ENCODE measurements at places on chromosomes 3 and 15.

- H3K36me3 ChIP-seq = no peaks in the 10 kb centered on the region
- H3K4me3 ChIP-seq = peak overlapping the region; percentile 21
These were observed 14.8 kb downstream of the MYL3 start for GRCh38 chr3:46848271-46849044.

DNA sequence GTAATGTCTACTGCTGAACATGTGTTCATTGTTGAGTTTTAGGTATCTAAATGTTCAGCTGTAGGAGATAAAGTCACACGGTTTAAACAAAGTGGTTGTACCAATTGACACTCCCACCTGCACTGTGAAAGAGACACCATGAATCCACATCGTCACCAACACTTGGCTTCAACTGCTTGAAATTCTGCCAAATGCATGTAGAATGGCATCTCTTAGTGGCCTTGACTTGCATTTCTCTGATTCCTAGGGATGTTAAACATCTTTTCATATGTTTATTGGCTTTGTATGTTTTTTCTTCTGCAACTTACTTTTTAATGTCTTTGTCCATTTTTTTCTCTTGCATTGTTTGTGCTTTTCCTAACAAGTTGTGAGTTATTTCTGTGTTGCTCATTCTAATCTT is 43.4 kb downstream of the RPLP1 start:
- H3K27ac ChIP-seq = no peak overlapping the region
- no peak for DNase-seq
- H3K4me3 ChIP-seq = no peak overlapping the region
- H3K4me1 ChIP-seq = peaks cover 55% of the 10 kb centered on the region

DNA sequence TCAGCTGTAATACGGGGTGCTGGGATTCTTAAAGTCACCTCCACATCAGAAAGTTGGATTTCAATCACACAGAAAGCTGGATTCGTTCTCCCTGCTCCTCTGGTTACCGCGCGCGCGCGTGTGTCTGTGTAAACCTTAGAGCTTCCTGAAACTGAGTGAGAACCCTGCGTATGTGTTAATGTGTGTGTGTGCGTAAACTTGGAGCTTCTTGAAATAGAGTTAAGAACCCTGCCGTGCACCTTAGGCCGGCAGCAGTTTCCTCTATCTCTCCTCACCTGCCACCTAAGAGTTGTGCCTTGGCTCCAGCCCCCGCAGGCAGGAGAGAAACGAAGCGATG is 531 bp downstream of the LZTFL1 start:
- H3K4me1 ChIP-seq = peaks cover 40% of the 10 kb centered on the region
- peak overlapping the region; percentile 95 for H3K27ac ChIP-seq
- H3K36me3 ChIP-seq = peaks cover 10% of the 10 kb centered on the region
- H3K4me3 ChIP-seq = peak overlapping the region; percentile 95

DNA sequence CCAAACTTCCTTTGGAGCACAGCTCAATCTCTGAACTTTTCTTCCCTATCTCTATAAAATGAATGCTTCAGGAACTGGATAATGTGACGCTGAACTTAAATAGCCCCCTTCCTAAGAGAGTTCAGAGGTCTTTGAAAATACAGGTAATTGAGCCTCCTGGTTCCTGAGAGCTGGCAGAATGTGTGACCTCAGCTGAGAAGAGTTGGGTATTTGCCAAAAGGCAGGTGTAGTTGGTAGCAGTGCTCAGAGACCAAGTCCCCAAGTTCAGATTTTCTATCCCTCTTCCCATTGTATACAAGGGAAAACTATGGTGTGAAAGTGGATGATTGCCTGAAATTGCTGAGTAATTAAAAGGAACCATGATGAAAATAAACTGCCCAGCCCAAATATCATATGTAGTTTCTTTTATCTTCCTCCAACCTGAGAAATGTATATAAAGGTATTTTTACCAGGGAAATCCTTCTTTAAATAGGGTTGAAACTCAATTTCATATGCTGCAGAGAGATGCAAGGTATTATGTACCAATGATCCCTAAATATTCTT is 154.6 kb upstream of the ICE2 start:
- H3K4me1 ChIP-seq = peaks cover 24% of the 10 kb centered on the region
- H3K36me3 ChIP-seq = no peaks in the 10 kb centered on the region
- H3K4me3 ChIP-seq = no peak overlapping the region
- H3K27me3 ChIP-seq = peaks cover 1% of the 10 kb centered on the region

GRCh38 chr3:44867421-44868111 is 5.9 kb downstream of the TMEM42 start:
- DNase-seq = no peak
- H3K27ac ChIP-seq = no peak overlapping the region
- H3K4me3 ChIP-seq = no peak overlapping the region
- H3K4me1 ChIP-seq = peaks cover 39% of the 10 kb centered on the region

DNA sequence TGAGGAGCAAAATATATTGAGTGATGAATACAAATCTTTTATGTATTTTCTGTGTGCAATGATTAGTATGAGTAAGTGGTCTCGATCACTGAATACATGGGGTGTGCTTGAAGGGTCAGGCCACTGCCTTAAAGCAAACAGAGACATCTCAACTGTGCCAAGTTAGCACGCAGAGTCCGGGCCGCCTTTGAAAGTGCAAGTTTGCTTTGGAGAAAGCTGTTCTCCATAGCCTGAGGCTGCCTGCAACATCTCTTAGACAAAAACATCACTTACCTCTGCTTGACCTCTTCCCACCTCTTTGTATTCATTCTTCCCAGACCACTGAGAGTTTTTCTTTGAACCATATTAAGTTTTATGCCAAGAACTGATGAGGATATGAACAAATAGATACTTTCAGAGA is 267.0 kb downstream of the ZBTB20 start:
- peaks cover 1% of the 10 kb centered on the region for H3K4me1 ChIP-seq
- peaks cover 3% of the 10 kb centered on the region for H3K36me3 ChIP-seq
- H3K4me3 ChIP-seq = no peak overlapping the region
- no peaks in the 10 kb centered on the region for H3K27me3 ChIP-seq
- no peak for DNase-seq
- H3K27ac ChIP-seq = no peak overlapping the region

DNA sequence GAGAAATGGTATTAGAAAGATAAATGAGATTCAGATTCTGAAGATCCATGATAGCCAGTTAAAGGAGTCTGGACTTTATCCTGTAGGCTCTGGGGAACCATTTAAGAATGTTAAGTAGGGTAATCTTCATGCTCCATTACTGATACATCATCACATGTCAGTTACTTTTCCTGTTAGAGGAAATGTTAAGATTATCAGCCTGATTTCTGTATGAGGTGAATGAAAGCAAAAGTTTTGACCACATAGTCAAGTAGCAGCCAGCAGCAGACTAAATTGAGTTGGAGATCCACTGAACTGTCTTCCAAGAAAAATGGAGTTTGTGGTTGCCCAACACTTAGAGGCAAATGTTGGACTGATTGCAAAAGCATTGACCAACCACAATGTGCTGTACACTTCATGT is 4.7 kb upstream of the COPB2 start:
- no peak overlapping the region for H3K27ac ChIP-seq
- no peak for DNase-seq
- H3K4me3 ChIP-seq = no peak overlapping the region
- peaks cover 22% of the 10 kb centered on the region for H3K4me1 ChIP-seq
- no peaks in the 10 kb centered on the region for H3K36me3 ChIP-seq

GRCh38 chr3:182760576-182761164 is 32.6 kb upstream of the ATP11B start:
- H3K4me1 ChIP-seq = no peaks in the 10 kb centered on the region
- no peak overlapping the region for H3K27ac ChIP-seq
- no peaks in the 10 kb centered on the region for H3K36me3 ChIP-seq

GRCh38 chr3:52831500-52832301 is 1.2 kb upstream of the ITIH4 start:
- DNase-seq = no peak
- no peak overlapping the region for H3K4me3 ChIP-seq
- no peaks in the 10 kb centered on the region for H3K27me3 ChIP-seq
- H3K36me3 ChIP-seq = no peaks in the 10 kb centered on the region

DNA sequence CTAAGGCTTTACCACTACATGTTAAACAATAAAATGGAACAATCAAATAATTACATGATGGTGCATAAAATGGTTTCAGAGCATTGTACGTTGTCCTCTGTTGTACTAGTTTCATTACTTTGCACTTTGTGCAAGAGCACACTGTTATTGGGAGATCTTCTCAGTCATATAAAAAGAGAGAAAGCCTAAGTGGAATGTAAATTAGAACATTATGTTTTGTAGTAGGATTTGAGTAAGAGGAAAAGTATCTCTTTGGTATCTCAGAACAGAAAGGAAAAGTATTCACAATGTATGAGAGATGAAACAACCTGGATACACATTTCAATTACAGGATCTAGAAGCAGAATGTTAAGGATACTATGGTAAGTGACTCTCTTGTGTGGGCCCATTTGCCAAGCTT is 26.9 kb upstream of the PLSCR2 start:
- peaks cover 22% of the 10 kb centered on the region for H3K4me1 ChIP-seq
- H3K36me3 ChIP-seq = no peaks in the 10 kb centered on the region
- no peak overlapping the region for H3K27ac ChIP-seq
- peaks cover 2% of the 10 kb centered on the region for H3K27me3 ChIP-seq

DNA sequence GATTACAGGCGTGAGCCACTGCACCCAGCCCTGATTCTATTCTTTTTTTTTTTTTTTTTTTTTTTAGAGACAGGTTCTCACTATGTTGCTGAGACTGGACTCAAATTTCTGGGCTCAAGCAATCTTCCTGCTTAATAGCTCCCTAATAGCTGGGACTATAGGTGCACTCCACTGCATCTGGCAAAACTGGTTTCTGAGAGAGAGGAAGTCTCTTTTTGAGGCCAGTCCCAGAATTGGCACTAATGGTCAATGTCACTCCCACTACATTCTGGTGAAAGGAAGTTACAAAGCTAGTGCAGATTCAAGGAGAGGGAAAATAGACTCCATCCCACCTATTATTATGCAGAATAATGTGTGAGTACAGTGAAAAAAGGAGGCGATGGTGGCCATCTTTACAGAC is 5.8 kb upstream of the TGFBR2 start:
- peaks cover 20% of the 10 kb centered on the region for H3K4me1 ChIP-seq
- H3K36me3 ChIP-seq = no peaks in the 10 kb centered on the region
- DNase-seq = no peak

GRCh38 chr3:171334465-171334811 is 125.8 kb downstream of the TNIK start:
- H3K27me3 ChIP-seq = no peaks in the 10 kb centered on the region
- H3K4me3 ChIP-seq = no peak overlapping the region
- no peaks in the 10 kb centered on the region for H3K36me3 ChIP-seq
- H3K27ac ChIP-seq = no peak overlapping the region
- no peak for DNase-seq
- H3K4me1 ChIP-seq = peaks cover 91% of the 10 kb centered on the region

GRCh38 chr15:99442252-99442897 is 123.4 kb upstream of the MEF2A start:
- H3K36me3 ChIP-seq = no peaks in the 10 kb centered on the region
- peaks cover 6% of the 10 kb centered on the region for H3K4me1 ChIP-seq
- H3K27me3 ChIP-seq = peaks cover 5% of the 10 kb centered on the region
- no peak overlapping the region for H3K27ac ChIP-seq
- H3K4me3 ChIP-seq = no peak overlapping the region

GRCh38 chr15:69624155-69624520 is 171.5 kb downstream of the RPLP1 start:
- H3K36me3 ChIP-seq = no peaks in the 10 kb centered on the region
- no peak overlapping the region for H3K4me3 ChIP-seq
- H3K4me1 ChIP-seq = peaks cover 2% of the 10 kb centered on the region

- H3K27me3 ChIP-seq = no peaks in the 10 kb centered on the region
- H3K4me1 ChIP-seq = peaks cover 2% of the 10 kb centered on the region
- H3K4me3 ChIP-seq = no peak overlapping the region
- no peaks in the 10 kb centered on the region for H3K36me3 ChIP-seq
- no peak for DNase-seq
These were observed 12.6 kb downstream of the CD86 start for GRCh38 chr3:122067588-122068240.

DNA sequence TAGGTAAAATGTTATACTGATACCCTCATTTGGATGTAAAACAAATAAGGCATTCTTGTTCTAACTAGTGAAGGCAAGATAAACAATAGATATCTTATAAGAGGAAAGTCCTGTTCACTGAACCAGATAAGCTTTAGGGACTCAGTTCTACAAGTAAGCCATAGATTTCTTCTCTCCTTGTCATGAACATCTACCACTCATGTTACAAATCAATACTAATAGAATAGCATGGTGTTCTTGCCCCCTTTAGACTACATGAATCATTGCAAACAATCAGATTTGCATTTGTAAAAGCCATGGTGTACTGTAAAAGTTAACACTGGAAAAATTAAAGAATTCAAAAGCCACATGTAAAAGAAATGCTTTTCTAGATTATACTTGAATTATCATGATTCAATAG is 500.1 kb downstream of the NLGN1 start:
- no peak for DNase-seq
- H3K27me3 ChIP-seq = no peaks in the 10 kb centered on the region
- no peak overlapping the region for H3K4me3 ChIP-seq
- H3K36me3 ChIP-seq = no peaks in the 10 kb centered on the region
- no peaks in the 10 kb centered on the region for H3K4me1 ChIP-seq

DNA sequence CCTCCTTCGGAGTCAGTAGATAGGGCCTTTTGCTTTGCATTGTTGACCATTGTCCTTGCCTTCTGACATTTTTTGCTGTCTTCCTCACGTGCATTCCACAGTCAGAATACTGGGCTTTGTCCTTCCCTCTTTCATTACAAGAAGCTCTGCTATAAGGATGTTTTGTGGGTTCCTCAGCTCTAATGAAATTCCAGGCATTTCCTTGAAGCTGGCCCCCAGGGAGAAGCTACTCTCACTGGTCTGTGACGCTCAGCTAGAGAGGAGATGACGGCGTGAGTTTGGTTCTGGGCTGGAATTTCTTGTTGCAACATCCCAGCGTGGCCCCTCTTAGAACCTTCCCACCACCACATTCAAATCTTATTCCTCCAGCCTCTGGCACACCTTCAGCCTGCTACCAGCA is 210.2 kb downstream of the TJP1 start:
- H3K27me3 ChIP-seq = peaks cover 2% of the 10 kb centered on the region
- DNase-seq = no peak
- no peaks in the 10 kb centered on the region for H3K4me1 ChIP-seq
- no peak overlapping the region for H3K4me3 ChIP-seq

DNA sequence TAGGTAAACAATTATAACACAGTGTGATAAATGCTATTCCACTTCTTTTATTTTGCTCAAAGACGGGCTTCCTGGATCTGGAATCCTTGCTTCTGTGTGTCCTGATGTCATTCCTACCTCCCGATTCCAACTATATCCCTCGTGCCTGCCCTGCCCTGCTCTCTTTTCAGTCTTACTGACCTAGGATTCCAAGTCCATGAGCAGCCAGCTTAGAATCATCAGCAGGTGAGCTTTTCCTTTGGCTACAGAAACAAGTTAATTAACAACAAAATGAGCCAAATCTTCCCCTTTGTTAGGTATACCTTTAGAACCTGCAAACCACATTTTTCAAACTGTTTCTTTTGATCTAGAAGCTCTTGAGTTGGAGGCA is 21.9 kb upstream of the KPNA1 start:
- DNase-seq = no peak
- H3K27ac ChIP-seq = no peak overlapping the region
- H3K4me1 ChIP-seq = peaks cover 6% of the 10 kb centered on the region
- H3K4me3 ChIP-seq = no peak overlapping the region
- H3K27me3 ChIP-seq = no peaks in the 10 kb centered on the region
